ENCODE measurements at places on chromosomes 4 and X. TPM values are rescaled to one million over a fixed set of nuclear protein-coding genes. Genes with fewer than 3 reads are reported as not detected.

Gene CFI
- 4.7 TPM for total RNA-seq

Gene DMD
- total RNA-seq = 49.4 TPM

Gene SSX1
- not detected for total RNA-seq

Gene TCEAL7
- total RNA-seq = 88.5 TPM

Gene COL25A1
- 5.7 TPM for total RNA-seq

Gene DGAT2L6
- not detected for total RNA-seq

Gene VGLL1
- not detected for total RNA-seq

Gene ATP7A
- 11.1 TPM for total RNA-seq
